Activated CD8-positive, alpha-beta T cell treated with anti-CD3 and anti-CD28 coated beads, Interleukin-2, amount 10 ng/mL, durations not matched to agents 7 days and 5 days (primary cell): ENCODE measurements at places on chromosomes 2 and 18.

- H3K4me1 ChIP-seq, result peaks cover under 1% of the 10 kb centered on the region
- H3K36me3 ChIP-seq, result no peaks in the 10 kb centered on the region
- no peak overlapping the region for H3K27ac ChIP-seq
- H3K27me3 ChIP-seq, result peaks cover 4% of the 10 kb centered on the region
Observed at GRCh38 chr2:60406192-60406591, 147.3 kb downstream of the BCL11A start.

- H3K27ac ChIP-seq, result no peak overlapping the region
- no peaks in the 10 kb centered on the region for H3K36me3 ChIP-seq
- peaks cover 8% of the 10 kb centered on the region for H3K27me3 ChIP-seq
- no peak overlapping the region for H3K4me3 ChIP-seq
- no peak for DNase-seq
Observed at GRCh38 chr2:31528823-31529222, 51.9 kb downstream of the SRD5A2 start.

GRCh38 chr18:27862041-27862682 lies 314.8 kb downstream of the CDH2 start:
- H3K27ac ChIP-seq, result no peak overlapping the region
- no peaks in the 10 kb centered on the region for H3K36me3 ChIP-seq
- H3K27me3 ChIP-seq, result no peaks in the 10 kb centered on the region
- no peak for DNase-seq
- no peaks in the 10 kb centered on the region for H3K4me1 ChIP-seq

- no peak overlapping the region for H3K27ac ChIP-seq
- no peaks in the 10 kb centered on the region for H3K27me3 ChIP-seq
- DNase-seq, result no peak
- H3K4me1 ChIP-seq, result peaks cover 14% of the 10 kb centered on the region
- H3K4me3 ChIP-seq, result no peak overlapping the region
Observed at GRCh38 chr2:181419129-181419855, 37.9 kb upstream of the ITGA4 start.

DNA sequence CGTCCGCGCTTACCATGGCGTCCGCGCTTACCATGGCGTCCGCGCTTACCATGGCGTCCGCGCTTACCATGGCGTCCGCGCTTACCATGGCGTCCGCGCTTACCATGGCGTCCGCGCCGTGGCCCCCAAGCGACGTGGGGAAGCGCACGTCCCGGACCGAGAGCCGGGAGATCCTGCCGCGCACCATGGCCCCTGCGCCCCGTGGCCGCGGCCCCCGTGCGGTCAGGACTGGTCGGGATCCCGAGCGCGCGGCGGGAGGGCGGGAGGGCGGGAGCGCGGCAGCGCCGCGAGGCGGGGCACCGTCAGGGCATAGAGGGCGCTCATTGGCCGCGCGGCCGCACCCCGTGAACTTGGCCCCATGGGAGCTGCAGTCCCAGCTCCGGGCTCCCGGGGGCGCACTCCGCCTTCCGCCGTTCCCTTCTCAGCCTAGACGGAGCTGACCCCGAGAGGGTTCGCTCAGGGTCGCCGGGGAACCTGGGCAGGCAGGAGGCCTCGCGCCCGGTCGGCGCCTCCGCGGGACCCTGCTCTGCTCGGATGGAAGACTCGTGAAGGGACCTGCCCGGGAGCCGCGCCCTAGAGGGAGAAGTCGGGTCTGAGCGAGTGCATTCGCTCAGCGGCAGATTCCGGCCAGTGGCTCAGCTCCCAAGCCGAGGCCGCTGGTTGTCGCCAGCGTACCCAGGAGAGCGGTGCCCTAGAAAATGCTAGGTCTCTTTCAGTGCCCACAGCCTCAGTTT lies at the start of gene ENOSF1:
TSS of gene ENOSF1 (minus strand) at position 230 of the 734 bp plus-strand sequence. CDS start at position 187, 43 bp downstream.
- DNase-seq, result peak; percentile 88
- H3K36me3 ChIP-seq, result peaks cover 30% of the 10 kb centered on the region
- peaks cover 51% of the 10 kb centered on the region for H3K4me1 ChIP-seq
- no peaks in the 10 kb centered on the region for H3K27me3 ChIP-seq
- H3K27ac ChIP-seq, result peak within 1 kb of the TSS; percentile 93
- peak within 1 kb of the TSS; percentile 88 for H3K4me3 ChIP-seq

- no peaks in the 10 kb centered on the region for H3K27me3 ChIP-seq
- no peak overlapping the region for H3K4me3 ChIP-seq
- H3K27ac ChIP-seq, result no peak overlapping the region
- no peak for DNase-seq
- H3K36me3 ChIP-seq, result no peaks in the 10 kb centered on the region
Observed at GRCh38 chr2:1976112-1976511, 231.8 kb upstream of the PXDN start.

GRCh38 chr2:1613731-1614354 lies 130.5 kb downstream of the PXDN start:
- DNase-seq, result no peak
- no peak overlapping the region for H3K4me3 ChIP-seq
- no peak overlapping the region for H3K27ac ChIP-seq
- peaks cover 5% of the 10 kb centered on the region for H3K27me3 ChIP-seq

DNA sequence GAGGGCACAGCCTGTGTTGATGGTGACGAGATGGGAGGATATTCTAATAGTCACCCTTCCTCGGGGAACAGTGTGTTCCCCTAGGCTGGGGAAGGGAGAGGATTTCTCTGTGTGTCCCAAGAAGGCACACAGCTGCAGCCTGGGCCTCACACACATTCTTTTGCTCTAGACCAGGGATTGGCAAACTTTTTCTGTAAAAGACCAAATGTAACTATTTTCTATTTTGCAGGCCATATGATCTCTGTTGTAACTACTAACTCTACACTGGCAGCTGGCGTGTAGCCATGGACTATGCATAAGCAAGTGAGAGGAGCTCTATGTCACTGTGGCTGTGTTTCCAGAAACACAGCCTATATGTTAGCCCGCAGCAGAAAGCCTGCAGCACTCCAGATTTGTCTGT lies 65.8 kb downstream of the ARHGAP28 start:
- no peaks in the 10 kb centered on the region for H3K4me1 ChIP-seq
- DNase-seq, result no peak
- no peak overlapping the region for H3K27ac ChIP-seq
- H3K36me3 ChIP-seq, result no peaks in the 10 kb centered on the region

DNA sequence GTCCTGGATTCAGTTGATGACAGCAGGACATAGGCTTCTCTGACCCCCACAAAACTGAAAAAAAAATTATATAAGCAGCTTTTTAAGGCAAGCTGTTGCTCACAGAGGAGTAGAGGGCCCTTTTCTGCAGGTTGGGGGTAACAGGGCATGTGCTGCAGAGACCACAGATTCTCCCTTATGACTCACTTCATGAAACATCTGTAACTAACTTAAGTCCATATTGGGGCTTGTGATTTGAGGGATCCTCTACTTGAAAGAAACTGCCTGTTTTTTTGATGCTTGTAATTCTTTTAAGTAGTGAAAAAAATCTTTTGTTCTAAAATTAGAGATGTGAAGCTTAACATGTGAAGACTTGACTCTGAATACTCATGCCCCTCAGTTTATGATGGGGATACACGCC lies 33.4 kb downstream of the XRCC5 start:
- peaks cover 40% of the 10 kb centered on the region for H3K4me1 ChIP-seq
- H3K27me3 ChIP-seq, result no peaks in the 10 kb centered on the region
- H3K4me3 ChIP-seq, result no peak overlapping the region

- peaks cover 13% of the 10 kb centered on the region for H3K36me3 ChIP-seq
- H3K4me1 ChIP-seq, result no peaks in the 10 kb centered on the region
- DNase-seq, result no peak
- H3K27ac ChIP-seq, result no peak overlapping the region
- H3K27me3 ChIP-seq, result no peaks in the 10 kb centered on the region
- H3K4me3 ChIP-seq, result no peak overlapping the region
Observed at GRCh38 chr2:170076189-170076588, 101.8 kb upstream of the MYO3B start.

GRCh38 chr2:142868229-142868762 lies 9.2 kb upstream of the KYNU start:
- H3K4me1 ChIP-seq, result no peaks in the 10 kb centered on the region
- H3K36me3 ChIP-seq, result no peaks in the 10 kb centered on the region
- no peaks in the 10 kb centered on the region for H3K27me3 ChIP-seq

DNA sequence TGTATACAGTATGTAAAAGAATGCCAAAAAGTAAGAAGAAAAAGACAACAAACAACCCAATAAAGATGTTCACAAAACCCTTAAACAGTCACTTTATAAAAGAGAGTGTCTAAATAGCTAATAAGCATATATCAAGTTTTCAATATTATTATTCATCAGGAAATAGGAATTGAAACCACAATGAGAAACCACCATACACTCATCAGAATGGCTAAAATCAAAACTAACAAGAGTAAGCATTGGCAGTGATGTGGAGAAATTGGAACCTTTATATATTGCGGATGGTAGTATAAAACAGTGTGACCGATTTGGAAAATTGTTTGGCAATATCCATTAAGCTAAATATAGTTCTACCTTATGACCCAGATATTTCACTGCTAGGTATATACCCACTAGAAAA lies 20.5 kb upstream of the TGFA start:
- no peak for DNase-seq
- no peak overlapping the region for H3K4me3 ChIP-seq
- no peaks in the 10 kb centered on the region for H3K36me3 ChIP-seq

- peak overlapping the region; percentile 91 for H3K27ac ChIP-seq
- H3K4me3 ChIP-seq, result peak overlapping the region; percentile 69
- H3K4me1 ChIP-seq, result peaks cover 65% of the 10 kb centered on the region
- H3K27me3 ChIP-seq, result peaks cover 13% of the 10 kb centered on the region
- peaks cover 33% of the 10 kb centered on the region for H3K36me3 ChIP-seq
Observed at GRCh38 chr2:11829947-11830707, 83.7 kb downstream of the LPIN1 start.

GRCh38 chr2:202046572-202046971 lies 12.9 kb downstream of the FZD7 start:
- H3K4me1 ChIP-seq, result no peaks in the 10 kb centered on the region
- DNase-seq, result no peak

DNA sequence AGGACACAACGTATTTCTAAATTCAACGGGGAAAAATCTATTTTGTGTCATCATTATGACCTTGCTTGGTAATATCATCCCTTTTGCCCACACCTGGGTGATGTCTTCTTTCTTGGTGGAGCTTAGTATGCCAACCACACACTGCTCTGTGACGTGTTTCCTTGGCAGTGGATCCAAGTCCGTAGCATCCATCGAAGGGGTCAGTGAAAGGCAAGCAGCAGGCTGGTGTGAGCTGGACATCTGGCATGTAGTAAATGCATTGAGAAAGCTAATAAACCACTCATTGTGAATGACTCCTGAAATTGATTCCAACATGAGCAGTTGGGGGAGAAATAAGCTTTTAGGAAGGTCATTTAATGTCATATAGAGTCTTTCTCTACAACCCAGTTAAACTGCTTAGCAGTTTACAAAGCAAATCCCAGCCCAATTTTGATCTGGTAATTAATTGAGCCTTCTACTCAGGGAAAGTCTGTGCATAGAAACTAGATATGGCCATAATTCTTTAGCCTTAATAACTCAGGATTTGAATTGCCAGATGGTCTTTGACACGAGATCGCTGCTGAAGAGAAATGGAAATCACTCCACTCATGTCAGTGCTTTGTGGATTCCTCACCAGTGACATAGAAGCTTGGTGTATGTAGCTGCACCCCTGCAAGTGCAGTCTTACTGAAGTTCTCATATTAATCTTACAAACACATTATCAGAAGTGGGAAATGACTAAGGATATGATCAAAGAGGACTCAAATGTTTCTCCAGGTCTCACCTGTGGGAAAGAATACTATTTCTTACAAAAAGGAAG lies 494.8 kb downstream of the CMPK2 start:
- no peak for DNase-seq
- H3K4me1 ChIP-seq, result no peaks in the 10 kb centered on the region
- H3K4me3 ChIP-seq, result no peak overlapping the region
- no peaks in the 10 kb centered on the region for H3K36me3 ChIP-seq
- no peaks in the 10 kb centered on the region for H3K27me3 ChIP-seq

DNA sequence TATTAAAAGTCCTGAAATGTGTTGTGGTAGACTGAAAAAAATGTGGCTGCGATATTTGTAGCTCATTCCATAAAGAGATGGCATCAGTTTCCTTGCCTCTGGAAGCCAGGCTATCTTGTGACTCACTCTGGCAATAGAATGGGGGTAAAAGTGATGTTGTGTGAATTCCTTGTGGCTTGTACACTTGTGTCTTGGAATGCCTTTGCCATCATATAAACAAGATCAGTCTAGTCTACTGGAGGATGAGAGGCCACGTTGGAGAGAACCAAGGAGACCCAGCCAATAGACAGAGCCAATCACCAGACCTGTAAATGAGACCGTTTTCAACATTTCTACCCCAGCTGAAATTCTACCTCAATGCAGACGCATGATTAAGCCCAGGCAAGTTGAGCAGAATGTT lies 254.1 kb downstream of the TRIB2 start:
- no peak for DNase-seq
- peaks cover 28% of the 10 kb centered on the region for H3K36me3 ChIP-seq
- peaks cover 23% of the 10 kb centered on the region for H3K4me1 ChIP-seq
- no peak overlapping the region for H3K4me3 ChIP-seq
- peaks cover 17% of the 10 kb centered on the region for H3K27me3 ChIP-seq

DNA sequence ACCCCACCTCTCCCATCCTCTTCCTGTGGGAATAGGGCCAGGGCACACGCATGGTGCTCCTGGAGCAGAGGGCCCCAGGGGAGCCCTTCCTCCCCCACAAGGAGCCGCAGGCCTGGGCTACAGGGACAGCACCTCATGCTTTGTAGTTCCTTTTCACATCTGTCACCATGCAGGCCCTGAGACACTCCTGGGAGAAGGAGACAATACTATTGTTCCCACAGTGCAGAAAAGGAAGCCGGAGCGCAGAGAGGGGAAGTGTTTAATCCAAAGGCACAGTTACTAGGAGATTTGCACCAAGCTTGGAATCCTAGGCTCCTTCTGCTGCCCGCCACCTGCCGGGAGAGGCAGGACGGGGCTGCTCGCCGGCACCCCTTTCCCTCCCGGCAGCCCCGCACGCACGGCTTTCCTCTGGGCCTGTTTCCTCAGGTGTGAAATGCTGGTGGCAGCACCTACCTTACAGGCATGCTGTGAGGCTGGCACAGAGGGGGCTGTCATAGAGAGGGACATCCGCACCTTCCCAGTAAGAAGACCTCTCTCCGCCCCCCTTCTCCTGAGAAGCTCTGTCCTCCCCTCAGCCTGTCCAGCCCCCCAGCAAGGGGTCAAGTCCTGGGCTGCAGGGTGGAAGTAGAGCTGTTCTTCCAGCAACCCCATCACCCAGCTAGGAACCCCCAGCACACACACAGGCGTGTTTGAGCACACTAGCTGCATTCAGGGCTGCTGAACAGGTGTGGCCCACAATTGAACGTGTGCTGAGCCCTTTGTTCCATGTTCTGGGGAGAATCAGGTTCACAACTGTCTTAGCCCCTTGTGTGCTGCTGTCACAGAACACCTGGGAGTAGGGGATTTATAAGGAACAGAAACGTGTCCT lies 62.6 kb downstream of the SMAD7 start:
- no peak overlapping the region for H3K27ac ChIP-seq
- H3K27me3 ChIP-seq, result peaks cover 2% of the 10 kb centered on the region
- DNase-seq, result no peak
- no peaks in the 10 kb centered on the region for H3K36me3 ChIP-seq

GRCh38 chr2:29489568-29489967 lies 374.4 kb downstream of the CLIP4 start:
- H3K27ac ChIP-seq, result no peak overlapping the region
- no peaks in the 10 kb centered on the region for H3K36me3 ChIP-seq
- no peaks in the 10 kb centered on the region for H3K4me1 ChIP-seq
- peaks cover 4% of the 10 kb centered on the region for H3K27me3 ChIP-seq
- DNase-seq, result no peak

- no peak overlapping the region for H3K4me3 ChIP-seq
- no peak overlapping the region for H3K27ac ChIP-seq
- no peak for DNase-seq
- no peaks in the 10 kb centered on the region for H3K36me3 ChIP-seq
Observed at GRCh38 chr2:24121469-24121868, 1.7 kb downstream of the PFN4 start.
